ENCODE measurements at places on chromosomes 13 and 19.

- DNase-seq, result no peak
Observed at GRCh38 chr19:5553892-5554291, 13.9 kb downstream of the TINCR start.

GRCh38 chr13:113327766-113328471, 30.9 kb downstream of the LAMP1 start:
- DNase-seq, result no peak

GRCh38 chr13:94352057-94352456, 127.4 kb downstream of the DCT start:
- DNase-seq, result no peak

DNA sequence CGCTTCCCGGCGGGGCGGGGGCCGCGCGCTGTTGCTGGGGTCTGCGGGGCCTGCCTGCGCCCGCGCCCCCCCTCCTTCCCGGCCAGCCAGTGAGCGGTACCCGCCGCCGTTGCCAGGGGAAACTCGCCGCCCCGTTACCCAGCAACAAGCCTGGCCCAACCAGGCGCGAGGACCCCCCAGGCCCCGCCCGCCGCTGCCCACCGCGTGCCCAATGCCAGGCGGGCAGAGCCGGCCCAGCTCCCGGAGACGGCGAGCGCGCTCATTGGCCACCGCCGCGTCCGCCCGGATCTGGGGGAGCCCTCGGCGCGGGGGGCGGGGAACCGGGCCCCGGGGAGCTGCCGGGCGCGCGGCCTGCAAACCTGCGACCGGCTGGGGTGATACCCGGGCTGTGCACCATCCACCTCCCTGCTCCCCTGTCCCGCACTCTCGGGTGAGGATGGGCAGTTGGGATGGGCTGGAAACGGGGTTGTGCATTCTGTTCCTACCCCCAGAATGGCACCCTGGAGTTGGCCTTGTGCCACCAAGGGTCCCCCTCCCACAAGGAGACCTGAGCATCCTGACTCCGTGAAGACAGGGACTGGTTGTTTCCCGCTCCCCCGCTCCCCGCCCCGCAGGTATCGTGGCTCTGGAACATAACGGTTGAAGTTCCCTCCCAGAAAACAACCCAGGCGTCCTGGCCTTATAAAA, 8.8 kb upstream of the BBC3 start:
- peak; percentile 38 for DNase-seq

DNA sequence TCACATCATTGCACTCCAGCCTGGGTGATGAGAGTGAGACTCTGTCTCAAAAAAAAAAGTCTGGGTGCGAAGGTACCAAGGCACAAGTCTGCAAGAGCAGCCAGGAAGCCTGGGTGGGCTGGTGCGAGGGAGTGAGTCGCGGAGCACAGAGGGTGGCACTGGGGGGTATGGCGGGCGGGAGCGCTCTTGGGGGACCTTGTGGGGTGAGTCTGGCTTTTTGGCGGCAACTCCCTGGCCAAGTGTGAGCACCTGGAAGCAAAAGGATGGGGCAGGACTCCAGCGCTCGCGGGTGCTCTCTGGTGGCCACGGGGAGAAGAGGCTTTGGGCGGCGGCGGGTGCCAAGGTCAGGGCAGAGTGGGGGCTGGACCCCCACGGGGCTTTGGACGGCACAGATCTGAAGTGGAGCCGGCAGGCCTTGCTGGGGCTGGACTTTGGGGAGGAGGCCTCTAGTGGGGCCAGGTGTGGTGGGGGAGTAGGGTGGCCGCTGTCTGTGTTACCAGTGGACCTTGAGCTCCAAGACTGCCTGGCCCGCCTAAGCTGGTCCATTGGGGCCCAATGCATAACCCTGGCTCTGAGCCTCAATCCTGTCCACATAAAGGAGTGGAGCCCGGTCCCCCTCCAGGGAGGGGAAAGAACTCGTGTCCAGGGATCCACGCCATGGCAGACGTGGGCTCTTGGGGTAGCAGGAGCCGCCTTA, 1.6 kb downstream of the P2RY11 start:
- DNase-seq, result peak; percentile 54

DNA sequence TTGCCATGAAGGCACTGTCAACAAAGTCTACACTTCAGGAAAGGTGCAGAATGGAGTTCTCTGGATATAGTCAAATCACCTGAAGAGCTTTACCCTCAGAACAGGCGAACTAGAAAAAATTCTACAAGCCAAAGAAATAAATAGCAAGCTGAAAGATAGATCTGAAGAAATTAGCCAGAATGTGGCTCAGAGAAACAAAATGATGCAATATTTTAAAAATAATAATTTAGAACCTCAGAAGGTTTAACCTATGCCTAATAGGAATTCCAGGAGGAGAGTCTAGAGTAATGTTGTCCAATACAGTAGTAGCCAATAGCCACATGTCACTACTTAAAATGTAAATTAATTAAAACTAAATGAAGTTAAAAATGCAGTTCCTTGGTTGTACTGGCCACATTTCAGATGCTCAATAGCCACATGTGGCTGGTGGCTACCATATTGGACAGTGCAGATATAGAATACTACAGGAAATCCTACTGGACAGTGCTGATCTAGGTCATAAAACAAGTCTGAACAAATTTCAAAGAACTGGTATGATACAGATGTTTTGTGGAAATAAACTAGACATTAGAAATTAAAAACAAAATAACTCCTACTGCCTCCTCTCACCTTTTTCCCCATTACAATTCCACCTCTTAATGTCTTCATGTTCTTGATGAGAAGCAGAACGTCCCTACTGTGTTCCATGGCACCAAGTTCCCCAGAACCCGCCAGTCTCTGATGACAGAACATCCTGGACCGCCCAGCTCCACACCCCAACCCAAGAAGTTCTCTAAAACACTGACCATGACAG, 679 bp upstream of the CDADC1 start:
- no peak for DNase-seq

GRCh38 chr19:29672933-29673336, 7.7 kb downstream of the PLEKHF1 start:
- DNase-seq, result peak; percentile 79

DNA sequence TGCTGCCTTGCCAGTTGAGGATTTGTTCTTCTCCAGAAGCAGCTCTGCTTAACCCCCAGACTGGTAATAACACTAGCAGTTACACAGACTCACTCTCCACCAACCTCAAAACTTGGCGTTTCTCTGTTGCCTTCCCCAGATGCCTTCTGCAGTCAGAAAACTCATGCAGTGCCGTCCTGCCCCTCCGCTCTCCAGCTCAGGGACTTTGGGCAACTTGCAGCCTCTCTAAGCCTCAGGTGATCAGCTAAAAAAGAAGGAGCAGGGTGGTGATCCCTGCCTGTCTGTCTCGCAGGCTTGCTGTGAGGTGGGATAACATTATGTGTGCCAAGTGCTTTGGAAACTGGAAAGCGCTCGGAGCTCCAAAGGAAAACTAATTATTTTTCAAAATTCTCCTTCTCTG, 391.6 kb downstream of the HS6ST3 start:
- no peak for DNase-seq

DNA sequence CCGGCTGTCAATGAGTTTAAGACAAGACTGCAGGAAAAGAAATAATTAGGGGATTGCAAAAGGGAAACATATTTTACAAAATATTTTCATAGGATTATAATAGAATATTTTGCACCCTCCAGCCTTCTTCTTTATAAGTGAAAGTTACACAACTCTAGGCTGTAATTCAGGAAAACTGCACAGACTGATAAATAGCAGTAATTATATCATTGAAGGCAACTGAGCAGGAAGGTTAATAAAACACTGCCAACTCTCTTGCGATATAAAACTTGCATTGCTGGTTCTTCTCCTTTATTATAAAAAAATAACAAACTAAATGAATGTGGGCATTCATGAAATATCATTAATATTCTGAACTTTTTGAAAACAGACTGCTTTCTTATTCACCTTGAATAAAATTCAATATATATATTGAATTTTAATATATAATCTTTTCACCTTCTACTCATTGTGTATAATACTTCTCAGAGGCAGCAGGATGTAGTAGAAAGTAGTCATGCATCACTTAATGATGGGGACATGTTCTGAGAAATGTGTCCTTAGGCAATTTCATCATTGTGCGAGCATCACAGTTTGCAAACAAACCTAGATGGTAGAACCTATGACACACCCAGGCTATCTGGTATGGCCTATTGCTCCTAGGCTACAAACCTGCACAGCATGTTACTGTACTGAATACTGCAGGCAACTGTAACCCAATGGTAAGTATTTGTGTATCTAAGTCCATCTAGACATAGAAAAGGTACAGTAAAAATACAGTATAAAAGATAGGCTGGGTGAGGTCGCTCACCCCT, 24.9 kb upstream of the STARD13 start:
- no peak for DNase-seq

DNA sequence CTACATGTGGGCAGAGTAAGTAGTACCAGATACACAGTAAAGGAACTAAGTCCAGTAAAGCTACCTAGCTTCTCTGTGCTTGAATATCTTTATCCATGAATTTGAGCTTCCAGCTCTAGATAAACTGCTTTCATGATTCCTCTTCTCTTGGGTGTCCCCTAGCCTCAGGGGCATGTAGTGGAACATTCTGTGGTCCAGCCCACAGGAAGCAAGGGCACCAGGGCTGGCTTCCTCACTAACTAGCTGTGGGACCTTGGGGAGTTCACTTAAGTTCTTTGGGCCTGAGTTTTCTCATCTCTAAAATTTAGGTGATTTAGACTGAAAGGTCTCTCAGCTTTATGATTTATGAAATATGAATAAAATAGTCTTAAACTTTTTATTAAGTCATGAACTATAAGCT, 185.7 kb downstream of the KATNAL1 start:
- no peak for DNase-seq

DNA sequence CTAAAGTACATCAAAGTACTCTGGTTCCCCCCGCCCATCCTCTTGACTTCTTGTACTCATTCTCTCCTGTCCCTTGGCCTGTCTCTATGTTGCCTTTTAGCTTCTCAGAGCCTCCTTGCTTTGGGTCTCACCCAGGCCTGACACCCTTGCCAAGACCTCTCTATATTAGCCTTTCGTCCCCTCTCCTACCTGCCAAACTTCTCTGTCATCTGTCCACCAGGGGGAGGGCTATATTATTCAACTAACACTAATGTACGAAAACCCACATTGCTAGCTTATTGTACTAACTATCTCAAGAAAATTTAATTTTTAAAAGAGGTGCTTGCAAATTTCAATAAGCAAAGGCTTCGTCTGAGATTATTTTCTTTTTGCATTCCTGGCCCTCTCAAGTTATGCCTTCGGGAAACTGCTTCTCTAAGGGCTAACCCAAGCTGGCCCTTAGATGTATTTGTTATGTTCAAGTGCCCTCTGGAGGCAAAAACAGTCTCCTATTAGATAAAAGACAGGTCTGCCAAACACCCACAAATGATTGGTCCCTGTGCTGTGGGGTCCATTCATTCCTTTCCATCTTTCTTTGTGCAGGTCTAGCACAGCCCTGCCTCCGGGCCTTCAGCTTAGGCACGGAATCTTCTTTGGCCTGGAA, 6.3 kb upstream of the MRPS31 start:
- no peak for DNase-seq

DNA sequence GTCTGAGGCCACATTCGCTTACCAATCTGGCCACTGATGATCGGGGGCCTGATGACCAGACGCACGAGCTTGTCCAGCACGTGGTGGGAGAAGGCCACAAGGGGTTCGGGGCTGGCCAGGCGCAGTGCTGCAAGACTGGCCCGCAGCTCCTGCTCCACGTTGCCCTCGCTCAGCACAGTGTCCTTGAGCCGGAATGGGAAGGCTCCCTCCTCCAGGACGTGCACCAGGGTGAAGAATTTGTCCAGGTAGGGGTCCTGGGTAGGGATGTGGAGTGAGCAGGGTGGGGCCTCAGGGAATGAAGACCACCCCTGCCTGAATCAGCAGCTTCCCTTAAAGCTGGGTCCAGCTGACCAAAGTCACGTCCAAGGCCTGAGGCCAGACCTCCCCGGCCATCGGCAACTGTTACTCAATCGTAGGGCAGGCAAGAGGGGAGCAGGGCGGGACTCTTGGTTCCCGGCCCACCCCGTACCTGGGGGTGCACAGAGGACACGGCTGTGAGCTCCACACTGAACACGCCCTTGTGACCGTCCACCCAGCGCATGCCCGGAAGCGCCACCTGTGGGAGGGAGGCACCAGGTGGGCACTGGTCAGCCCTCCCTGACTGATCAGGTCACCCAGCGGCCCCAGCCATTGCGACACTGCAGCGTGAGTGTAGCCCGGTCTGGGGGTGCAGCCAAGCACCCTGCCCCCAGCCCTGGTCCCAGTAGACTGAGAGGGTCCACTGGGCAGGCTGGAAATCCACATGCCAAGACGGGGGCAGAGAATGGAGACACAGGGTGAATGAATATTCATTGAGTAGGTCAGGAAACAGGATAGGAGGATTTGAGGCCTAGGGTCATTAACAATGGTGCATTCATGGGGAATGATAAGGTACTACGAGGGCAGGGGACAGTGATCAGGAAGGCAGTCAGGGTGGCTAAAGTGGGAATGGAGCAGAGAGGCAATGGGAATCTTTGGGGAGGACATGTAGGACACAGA, 2.8 kb upstream of the ANGPTL8 start:
- DNase-seq, result no peak

DNA sequence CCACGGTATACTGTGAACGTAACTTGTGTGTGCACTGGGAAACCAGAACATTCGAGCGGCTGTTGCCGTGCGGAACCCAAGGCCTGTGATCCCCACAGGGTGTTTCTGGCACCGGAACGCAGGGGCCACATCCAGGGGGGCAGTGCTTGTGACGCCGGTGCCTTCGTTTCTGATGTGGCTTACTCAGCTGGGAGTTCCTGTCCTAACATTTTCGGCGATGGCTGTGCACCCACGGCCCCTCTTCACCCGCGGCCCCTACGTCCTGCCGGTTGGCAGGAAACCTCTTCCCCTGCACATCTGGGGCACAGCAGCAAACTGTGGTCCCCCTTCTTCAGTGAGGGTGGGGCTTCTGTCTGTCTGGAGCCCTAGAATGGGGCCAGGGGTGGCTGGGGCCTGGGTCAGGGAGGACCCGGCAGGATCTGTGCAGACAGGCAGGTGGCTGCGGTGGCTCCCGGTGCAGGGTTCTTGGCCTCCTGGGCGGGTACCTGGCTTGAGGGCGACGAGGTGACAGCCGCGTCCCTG, 26.2 kb downstream of the CSNK1G2 start:
- no peak for DNase-seq

DNA sequence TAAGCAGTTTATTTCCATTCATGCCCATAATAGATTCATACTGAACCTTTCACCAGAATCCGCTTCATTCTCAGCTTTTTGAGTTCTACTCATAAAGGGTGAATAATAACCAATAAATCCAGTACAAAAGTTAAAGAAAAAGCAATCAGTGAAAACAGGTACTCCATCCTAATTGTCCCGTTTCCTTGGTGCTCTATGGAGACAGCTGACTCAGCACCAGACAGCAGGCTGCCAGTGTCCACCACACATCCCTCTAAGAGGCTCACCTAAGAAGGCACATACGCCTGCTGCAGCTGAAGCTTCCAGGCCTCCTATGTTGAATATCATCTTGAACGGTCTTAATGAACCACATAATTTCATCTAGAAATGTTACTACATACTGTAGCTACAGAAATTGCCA, 27.3 kb downstream of the MYO16 start:
- DNase-seq, result no peak

GRCh38 chr19:15296353-15296752, 36.0 kb downstream of the BRD4 start:
- DNase-seq, result no peak

Measured in activated CD4-positive, alpha-beta T cell treated with anti-CD3 and anti-CD28 coated beads for 1 hour (primary cell).